ENCODE measurements at places on chromosomes 3 and 15. TPM values are rescaled to one million over a fixed set of nuclear protein-coding genes. Genes with fewer than 3 reads are reported as not detected.

GRCh38 chr15:68187559-68187958, 17.6 kb downstream of the CALML4 start:
- peak; percentile 28 for DNase-seq

The EIF4E3 gene
- total RNA-seq, result 3.1 TPM

DNA sequence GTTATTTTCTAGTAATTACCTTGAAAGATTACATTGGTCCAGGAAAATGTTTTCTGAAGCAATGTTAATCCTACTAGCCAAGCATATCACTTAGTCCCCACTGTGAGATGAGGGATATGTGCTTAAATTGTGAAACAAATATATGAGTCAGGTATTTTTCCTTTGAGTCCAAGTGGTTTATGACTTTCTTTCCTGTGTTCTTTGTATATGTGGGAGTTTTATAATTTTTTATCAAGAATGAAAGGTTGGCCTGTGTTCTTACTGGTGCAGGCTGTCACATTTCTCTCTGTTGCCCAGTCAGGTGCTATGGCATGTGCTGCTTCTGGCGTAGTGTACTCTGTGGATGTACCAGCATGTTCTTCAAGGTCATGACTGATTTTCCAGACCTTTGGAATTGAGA, 147.4 kb downstream of the CMSS1 start:
- DNase-seq, result peak; percentile 78

The OR5K1 gene
- total RNA-seq, result not detected

DNA sequence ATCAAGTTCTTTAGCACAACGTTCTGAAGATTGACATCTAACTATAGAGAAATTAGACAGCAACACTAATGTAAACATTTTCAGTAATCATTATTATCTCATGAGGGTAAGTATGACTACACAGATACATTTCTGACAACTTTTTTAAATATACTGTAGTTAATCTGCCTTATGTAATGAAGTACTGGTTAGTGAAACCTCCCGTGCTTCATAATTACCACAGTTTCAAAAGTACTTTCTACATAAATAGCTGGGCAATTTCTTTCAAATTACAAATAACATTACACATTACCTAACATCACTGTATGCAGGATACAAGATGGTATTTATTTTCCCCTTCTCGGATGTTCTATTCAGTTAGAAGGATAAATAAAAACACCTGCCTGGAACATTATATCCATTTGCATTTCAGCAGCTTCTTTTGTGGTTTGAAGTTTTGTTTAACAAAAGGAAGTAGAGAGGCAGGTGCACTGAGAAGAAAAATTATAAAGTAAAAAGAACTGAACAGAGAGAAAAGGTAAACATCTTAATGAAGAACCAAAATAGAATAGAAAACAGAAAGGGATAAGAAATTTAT, 1241.5 kb upstream of the GBE1 start:
- no peak for DNase-seq

DNA sequence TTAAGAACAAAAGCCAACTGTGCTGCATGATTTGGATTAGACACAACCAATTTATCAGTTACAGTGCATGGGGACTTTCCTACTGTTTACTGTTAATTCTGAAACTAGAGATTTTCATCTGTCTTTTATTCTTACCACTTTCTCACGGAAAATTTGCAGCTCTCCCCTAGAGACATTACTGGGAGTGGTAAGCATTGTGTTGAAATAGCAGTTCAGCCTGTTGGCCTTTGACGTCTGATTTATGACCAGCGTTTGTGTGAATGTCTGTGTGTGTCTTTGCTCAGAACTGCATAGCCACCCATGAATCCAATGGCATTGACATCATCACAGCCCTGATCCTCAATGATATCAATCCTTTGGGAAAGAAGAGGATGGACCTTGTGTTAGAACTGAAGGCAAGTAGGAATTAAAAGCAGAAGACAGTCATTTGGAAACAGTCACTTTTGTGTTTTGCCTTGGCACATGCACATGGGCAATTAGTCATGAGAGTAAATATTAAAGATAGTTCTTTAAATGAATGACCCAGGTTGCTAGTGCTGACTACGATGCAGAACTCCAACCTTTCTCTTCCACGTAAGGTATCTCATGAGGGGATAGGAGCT, 202.2 kb upstream of the BHLHE40 start:
- peak; percentile 78 for DNase-seq

DNA sequence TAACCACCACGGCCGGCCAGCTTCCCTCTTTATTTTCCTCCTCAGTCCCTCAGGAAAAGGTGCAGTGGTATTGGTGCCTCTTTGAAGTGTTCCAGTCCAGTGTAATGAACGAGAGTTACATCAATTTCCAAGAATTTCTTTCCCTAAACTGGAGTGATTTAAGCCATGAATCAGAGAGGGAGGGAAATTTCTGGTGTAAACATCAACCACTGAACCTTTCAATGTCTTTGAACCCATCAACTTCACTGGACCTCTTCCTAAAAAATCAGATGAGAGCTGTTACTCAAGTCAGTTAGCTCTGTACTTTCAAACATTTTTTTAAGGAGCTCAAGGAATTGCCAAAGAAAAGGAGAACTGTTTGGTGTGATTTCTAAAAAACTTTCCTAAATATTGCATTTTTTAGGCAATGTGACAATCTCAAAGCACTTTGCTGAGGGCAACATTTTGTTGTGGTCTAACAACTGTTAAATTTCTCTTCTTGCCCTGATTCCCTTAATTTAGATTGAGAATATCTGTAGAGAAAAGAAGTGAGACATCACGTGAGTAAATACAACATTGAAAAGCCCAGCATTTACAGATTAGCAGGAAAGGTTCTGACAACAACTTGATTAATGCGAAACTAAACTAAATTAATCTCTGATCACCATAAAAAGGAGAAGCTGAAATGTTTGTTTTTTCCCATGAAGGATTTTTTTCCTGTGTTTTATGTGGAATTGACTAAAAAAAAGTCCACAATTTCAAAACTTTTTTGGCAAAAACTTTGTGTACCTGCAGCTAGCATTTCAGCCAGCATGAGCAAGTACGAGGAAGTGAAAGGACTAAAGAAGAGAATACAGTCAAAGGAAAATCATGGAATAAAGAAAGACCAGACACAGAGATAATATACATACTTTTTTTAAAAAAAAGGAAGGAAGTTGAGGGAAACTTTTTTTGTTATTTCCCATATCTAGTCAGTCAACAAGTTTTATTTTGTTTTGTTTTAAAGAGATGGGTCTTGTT, 9.1 kb upstream of the DAZL start:
- no peak for DNase-seq
